T-helper 17 cell (primary cell): ENCODE measurements at places on chromosomes 7 and 10.

- H3K36me3 ChIP-seq, result no peaks in the 10 kb centered on the region
- H3K27ac ChIP-seq, result no peak overlapping the region
- no peak for DNase-seq
- peaks cover 22% of the 10 kb centered on the region for H3K27me3 ChIP-seq
- H3K4me3 ChIP-seq, result no peak overlapping the region
Measured at GRCh38 chr10:28012990-28013515, 14.2 kb upstream of the ODAD2 start.

GRCh38 chr10:104331208-104331838, 6.9 kb downstream of the ITPRIP start:
- H3K36me3 ChIP-seq, result peaks cover 2% of the 10 kb centered on the region
- H3K27me3 ChIP-seq, result no peaks in the 10 kb centered on the region
- H3K4me1 ChIP-seq, result peaks cover 69% of the 10 kb centered on the region
- no peak for DNase-seq

- no peak overlapping the region for H3K27ac ChIP-seq
- no peaks in the 10 kb centered on the region for H3K36me3 ChIP-seq
- H3K4me1 ChIP-seq, result peaks cover 19% of the 10 kb centered on the region
Measured at GRCh38 chr7:100513212-100513810, 25.7 kb upstream of the AGFG2 start.

DNA sequence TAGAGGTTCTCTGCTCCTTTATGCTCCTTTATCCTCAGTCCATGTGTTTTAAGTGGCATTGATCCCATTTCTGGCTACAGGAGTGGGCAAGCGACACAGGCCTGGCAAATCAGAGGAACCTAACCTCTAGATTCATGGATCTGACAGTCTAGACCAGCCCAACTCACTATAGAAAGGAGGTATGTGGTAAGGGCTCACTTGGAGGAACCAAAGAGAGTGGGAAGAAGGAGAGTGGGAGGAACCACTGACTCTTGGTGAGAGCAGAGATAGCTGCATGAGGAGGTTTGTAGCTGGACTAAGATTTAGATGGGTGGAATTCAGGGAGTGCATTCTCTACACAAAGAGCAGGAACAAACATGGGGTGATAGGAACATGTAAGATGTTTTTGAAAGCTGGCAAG, 11.6 kb upstream of the FRAT1 start:
- no peak for DNase-seq
- H3K27ac ChIP-seq, result peak overlapping the region; percentile 72
- H3K36me3 ChIP-seq, result no peaks in the 10 kb centered on the region
